HL-60 (cell line): ENCODE measurements at places on chromosomes 13 and 19.
A peak's percentile ranks its signal among the peaks of the same experiment; 100 is the strongest.

DNA sequence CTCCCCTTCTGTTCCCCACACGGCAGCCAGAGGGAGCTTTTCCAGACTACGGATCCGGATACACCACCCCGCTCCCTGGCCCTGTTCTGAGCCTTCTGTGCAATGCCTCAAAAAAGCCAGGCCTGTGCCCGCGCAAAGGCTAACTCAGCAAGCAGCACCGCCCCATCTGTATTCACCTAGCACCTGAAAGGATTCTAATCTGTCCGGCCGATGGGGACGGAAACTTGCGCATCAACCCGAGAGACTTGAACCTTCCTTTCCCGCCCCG lies 589 bp downstream of the ZBTB45 start:
- peak; percentile 76 for DNase-seq

DNA sequence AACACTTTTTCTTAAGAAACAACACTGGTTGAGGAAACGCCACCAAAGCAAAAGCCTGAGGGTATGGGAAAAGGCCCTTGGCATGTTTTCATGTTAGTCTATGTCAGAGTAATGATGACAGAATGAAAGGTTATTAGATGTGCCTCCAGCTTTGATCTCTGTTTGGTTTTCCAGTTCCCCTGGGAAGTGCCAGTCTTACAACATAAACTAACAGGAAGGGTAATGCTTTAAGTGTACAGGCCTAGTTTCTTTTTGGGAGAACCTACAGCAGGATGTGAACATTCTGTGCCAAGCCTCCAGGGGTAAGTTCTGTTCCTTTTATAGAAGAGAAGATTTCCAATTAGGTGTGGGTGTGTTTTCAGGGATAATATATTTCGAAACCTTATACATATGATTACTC lies 121.7 kb downstream of the FNDC3A start:
- no peak for DNase-seq

- no peak for DNase-seq
Observed at GRCh38 chr19:30696514-30696913, 324.3 kb downstream of the ZNF536 start.

- DNase-seq: no peak
Observed at GRCh38 chr19:46394402-46394797, 19.0 kb downstream of the CCDC8 start.

- no peak for DNase-seq
Observed at GRCh38 chr13:20990910-20991525, 70.4 kb downstream of the LATS2 start.

DNA sequence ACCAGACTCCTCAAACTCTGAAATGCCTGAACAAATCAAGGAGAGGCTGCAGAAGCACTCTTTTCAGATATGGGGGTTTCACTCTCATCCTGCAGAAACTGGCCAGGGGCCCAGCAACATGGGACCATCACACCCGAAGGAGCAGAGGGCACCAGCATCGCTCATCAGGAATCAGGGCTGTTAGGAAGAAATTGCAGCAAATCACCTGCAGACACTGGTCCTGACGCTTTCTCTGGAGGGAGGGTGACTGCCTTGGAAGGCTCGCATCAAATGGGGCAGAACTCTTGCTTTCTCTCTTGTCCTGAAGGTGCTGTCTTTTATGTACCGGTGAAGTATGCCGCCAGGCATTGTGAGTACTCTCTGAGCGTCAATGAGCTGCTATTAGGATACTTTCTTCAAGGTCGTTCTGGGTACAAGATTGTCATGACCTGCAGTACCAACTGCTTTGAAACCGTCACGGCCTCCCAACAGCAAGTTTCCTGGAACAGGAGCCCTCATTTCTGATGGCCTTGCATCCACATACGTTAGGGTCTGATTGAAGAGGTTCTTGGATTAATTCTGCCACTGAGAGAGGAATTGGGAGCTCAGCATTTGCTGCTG lies 155.7 kb upstream of the SOX1 start:
- no peak for DNase-seq

DNA sequence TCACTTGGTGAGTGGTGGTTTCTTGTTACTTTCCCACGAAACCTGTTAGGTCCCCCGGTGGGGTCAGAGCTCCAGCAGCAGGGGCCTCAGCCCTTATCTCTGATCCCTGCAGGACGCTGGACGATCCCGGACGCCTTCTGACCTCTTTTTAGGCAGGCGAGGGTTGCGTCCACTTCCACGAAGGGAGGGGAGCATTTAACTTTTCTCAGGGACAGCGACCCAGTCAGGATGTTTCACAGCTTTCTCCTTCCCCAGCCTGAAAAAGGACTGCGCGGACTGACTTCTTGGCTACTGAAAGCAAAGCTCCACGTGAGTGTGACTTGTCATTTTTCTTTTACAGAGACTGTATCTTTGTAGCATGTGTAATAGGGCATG lies 692 bp downstream of the ZNF234 start:
- DNase-seq: peak; percentile 35

GRCh38 chr13:40764587-40765403 lies 6.2 kb downstream of the MRPS31 start:
- no peak for DNase-seq

- no peak for DNase-seq
Observed at GRCh38 chr19:46674416-46675178, 13.6 kb upstream of the DACT3 start.

DNA sequence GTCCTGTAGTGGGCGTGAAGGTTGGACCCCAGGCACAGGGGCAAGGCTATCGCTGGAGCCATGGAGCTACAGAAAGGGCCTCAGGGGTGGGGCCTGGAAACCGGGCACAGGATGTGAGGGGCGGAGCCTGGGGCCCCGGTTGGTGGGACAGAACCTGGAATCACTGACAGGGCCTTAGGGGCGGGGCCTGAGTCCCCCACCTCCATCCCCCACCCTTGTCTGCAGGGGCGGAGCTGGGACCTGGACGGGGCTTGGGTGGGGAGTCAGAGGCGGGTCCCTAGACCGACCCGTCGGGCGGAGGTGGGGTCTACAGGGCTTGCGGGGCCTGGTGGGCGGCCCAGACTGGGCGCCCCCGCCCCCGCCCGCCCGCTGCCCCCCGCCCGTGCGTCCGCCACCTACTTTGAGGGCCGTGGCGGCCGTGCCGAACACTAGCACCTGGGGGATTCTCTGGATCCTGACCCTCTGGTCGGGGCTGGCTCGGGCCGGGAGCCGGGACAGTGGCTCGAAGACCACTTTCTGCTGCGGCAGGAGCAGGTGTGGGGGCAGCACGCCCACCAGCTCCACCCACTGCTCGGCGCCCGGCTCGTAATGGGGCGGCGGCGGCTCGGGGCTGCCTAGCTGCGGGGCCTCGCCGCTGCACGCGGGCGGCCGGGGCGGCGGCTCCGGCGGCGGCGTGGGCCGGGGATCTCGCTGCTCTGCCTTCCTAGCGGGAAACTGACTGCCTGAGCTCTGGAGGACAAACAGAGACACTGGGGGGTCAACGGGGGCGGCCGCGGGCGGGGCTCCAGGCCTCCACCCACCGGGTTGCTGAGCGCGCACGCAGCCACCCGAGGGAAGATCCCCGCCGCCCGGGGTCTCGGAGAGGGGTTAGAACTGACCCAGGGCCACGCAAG lies 26.3 kb downstream of the DCAF15 start:
- DNase-seq: no peak

GRCh38 chr13:22505489-22505888 lies 675.3 kb upstream of the SGCG start:
- DNase-seq: no peak

GRCh38 chr19:43779820-43780219 lies 953 bp downstream of the KCNN4 start:
- DNase-seq: no peak

- no peak for DNase-seq
Observed at GRCh38 chr13:47481536-47481935, 519.5 kb downstream of the SUCLA2 start.

DNA sequence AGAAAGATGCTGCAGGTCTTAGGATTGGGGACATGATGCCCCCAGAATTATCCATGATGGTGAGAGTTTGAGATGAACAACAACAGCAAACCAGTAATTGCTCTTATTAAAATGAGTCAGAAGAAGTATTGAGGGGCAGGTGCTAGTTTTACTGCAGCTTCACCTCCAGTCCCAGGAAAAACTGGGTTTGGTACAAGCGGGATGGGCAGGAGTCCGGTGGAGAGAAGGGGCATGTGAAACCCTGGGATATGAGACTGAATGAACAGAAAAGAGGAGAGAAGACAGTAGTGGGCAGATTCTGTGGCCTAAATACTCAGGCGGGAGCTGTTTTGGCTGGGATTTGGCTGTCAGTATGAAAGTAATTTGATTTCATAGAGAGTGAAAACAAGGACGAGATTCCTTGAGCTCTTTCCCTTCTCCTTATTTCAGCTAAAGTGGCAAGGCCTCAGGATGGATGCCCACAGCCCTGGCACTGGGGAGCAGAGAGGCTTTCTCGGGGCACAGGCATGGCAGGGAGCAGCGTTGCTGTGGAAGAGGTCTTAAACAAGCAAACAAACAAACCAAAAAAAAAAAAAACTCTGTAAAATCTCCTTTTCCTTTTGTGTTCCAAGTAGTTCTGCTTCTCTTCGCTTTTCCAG lies 30.7 kb downstream of the NFIX start:
- no peak for DNase-seq

- DNase-seq: no peak
Observed at GRCh38 chr19:43468354-43469159, 3.1 kb upstream of the LYPD3 start.

GRCh38 chr19:38122402-38123093 lies 101.5 kb downstream of the DPF1 start:
- DNase-seq: no peak

GRCh38 chr13:64130171-64130570 lies 2714.5 kb upstream of the PCDH20 start:
- DNase-seq: no peak

GRCh38 chr19:13998426-13998825 lies 7.7 kb downstream of the RFX1 start:
- no peak for DNase-seq

DNA sequence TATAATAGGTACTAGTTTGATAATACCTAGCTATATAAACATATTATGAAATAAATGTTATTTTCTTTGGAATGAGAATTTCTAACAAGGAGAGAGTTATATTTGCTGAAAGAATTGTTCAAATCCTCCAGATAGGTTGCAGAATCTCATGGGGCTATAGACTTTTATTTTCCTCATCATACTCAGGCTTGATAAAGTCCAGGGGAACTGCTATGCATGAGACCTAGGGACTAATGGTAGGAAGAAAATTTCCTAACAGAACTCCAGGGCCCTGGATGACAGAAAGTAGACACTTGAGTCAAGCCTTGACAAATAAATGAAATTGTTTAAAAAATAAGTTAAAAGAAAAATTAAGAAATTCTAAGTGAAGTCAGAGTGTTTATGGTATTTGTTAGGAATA lies 138.5 kb upstream of the DACH1 start:
- no peak for DNase-seq

GRCh38 chr13:97027162-97027554 lies 32.9 kb upstream of the OXGR1 start:
- no peak for DNase-seq

DNA sequence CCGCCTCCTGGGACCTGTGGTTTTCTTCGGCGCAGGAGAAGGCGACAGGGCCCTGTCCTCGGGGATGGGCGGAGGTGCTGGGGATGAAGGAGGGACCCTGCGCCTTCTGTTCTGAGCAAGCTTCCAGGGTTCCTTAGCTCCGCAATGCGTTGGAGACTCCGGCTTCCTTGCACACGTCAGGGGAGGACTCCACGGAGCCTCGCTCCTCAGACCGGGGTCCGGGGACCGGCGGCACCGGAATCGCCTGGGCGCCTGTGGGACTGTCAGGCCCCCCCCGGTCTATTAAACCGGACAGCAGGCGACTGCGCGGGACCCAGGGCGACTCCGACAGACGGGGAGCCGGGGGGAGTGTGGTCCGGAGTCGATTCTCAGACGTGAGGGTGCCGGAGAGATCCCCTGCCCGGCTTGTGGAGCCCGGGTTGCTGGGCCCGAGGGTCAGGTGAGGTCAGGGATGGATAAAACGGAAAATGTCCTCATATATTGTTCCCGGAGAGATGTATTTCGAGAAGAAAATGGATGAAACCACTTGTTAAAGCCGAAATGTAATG lies 227.4 kb downstream of the TEX29 start:
- DNase-seq: no peak

DNA sequence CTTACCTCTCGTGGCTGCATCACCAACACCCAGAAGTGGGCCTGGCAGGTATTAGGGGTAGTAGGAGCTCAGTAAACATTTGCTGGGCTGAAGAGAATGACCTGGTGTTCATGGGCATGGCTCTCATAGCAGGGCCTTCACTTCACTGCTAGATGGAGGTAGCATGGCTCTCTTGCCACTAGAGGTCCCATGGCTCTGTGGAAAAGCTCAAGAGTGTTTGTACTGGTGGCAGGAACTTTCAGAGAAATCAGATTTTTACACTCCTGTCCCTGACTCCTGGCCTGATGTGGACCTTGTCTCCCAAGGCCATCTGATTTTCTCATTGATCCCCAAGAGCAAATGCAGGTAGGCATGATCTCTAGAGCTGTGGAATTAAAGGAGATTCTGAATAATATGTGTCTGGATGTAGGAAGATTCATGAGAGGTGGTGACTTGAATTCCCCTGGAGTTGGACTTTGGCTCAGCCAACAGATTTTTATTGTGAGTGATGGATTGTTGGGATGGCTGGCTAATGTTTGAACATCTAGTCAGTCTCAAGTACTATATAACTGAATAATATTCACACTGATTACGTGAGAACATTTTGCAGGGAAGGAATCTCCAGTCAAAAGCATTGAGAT lies 5.7 kb downstream of the ZNF574 start:
- peak; percentile 25 for DNase-seq

- no peak for DNase-seq
Observed at GRCh38 chr13:90293793-90294361, 1053.6 kb upstream of the MIR17HG start.

GRCh38 chr13:79451500-79451962 lies 29.4 kb upstream of the NDFIP2 start:
- DNase-seq: peak; percentile 91

DNA sequence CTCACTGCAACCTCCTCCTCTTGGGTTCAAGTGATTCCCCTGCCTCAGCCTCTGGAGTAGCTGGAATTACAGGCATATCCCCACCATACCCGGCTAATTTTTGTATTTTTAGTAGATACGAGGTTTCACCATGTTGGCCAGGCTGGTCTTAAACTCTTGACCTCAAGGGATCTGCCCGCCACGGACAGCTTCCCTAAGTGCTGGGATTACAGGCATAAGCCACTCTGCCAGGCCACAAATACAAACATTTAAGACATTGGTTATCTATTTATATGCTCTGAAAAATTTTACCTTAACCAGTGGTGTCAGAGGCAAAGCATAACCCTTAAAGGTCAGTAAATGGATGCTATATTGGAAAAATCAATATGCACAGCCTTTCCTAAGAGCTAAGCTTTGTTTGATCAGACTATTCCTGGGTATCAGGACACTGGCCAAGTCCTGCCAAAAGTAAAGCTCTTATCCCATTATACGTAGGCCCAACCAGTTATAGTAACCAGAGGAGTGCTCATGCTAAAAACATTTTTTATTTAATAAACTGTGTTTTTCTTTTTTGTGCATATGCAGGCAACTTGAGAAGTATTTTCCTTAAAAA lies 56.4 kb upstream of the STARD13 start:
- DNase-seq: no peak

- peak; percentile 12 for DNase-seq
Observed at GRCh38 chr13:50162001-50162400, 146.8 kb downstream of the KCNRG start.

- no peak for DNase-seq
Observed at GRCh38 chr13:101398920-101399319, 17.4 kb downstream of the NALCN start.
